ENCODE measurements at places on chromosomes 7 and 10.

- peak; percentile 74 for DNase-seq
These were observed 2.3 kb downstream of the DENND2A start for GRCh38 chr7:140638173-140638791.

GRCh38 chr7:98286701-98287485 is 5.4 kb downstream of the BRI3 start:
- no peak for DNase-seq

- DNase-seq = no peak
These were observed 51.1 kb downstream of the ASB13 start for GRCh38 chr10:5615316-5615715.

DNA sequence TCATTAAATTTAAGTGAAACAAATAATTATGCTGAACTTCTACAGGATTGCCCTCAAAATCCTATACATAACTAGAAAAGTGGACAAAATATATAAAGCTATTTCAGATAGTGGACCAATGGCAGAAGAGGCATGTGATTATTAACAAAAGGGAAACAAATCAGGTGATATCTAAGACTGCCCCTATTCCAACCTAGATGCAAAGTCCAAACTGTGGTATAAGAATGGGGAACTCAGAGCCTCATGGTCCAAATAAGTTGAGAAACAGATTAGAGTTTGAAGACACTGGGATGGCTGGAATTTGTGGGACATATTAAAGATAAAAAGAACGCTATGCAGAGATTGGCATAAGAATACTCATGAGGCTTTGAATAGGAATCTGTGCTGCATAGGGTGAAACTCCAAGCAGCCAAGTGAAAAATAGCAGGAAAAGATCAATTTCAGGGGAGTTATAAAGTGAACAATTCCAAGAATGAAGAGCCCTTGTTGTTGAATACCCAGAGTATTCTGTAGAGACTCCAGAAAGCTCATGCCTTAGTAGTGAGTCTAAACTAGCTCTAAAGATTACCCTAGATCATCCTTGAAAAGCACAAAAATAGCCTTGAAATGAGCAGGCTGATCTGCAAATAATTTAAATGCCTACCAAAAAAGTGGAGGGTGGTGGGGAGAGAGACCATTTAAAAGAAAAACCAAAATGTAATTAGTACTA is 152.4 kb downstream of the IMMP2L start:
- peak; percentile 25 for DNase-seq

- DNase-seq = no peak
These were observed 176.1 kb downstream of the DIP2C start for GRCh38 chr10:513393-513792.

DNA sequence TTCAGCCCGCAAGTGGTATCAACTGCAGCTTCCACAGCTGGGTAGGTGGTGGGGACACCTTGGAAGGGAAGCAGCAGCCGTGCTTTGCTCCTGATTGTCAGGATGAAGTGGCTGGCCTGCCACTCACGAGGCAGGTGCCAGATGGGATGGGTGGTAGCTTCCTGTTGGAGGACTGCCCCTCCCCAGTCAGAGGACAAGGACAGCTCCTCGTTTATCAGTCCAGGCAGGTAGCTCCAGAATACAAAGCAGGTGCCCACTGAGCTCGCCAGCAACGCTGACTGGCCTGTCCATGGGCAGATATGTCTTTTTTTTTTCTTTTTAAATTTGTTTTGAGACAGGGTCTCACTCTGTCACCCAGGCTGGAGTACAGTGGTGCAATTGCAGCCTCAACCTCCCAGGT is 431.3 kb downstream of the GALNT17 start:
- no peak for DNase-seq

DNA sequence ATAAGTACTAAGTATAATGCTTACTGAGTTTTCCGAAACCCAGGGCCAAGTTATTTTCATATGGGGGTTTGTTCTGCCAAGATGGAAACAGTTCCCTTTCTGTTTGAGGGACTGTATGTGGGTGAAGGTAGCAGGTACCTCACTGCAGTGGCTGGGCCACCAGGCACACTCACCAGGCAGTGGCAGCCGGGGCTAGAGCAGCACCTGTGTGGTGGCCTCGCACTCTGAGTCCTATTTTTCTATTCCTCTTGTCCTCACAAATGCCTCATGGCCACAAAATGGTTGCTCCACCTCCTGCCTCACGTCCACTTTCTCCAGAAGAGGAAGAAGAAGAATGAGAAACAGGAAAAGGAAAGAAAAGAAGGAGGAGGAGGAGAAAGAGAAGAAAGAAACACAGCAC is 167.3 kb upstream of the SHH start:
- no peak for DNase-seq

GRCh38 chr10:48291190-48291589 is 15.3 kb upstream of the MAPK8 start:
- DNase-seq = no peak
